ENCODE measurements at places on chromosomes 1 and 21.

- DNase-seq, result no peak
These were observed 83.4 kb upstream of the FMN2 start for GRCh38 chr1:240008298-240008697.

- no peak for DNase-seq
These were observed 31.6 kb downstream of the CDK18 start for GRCh38 chr1:205535866-205536758.

DNA sequence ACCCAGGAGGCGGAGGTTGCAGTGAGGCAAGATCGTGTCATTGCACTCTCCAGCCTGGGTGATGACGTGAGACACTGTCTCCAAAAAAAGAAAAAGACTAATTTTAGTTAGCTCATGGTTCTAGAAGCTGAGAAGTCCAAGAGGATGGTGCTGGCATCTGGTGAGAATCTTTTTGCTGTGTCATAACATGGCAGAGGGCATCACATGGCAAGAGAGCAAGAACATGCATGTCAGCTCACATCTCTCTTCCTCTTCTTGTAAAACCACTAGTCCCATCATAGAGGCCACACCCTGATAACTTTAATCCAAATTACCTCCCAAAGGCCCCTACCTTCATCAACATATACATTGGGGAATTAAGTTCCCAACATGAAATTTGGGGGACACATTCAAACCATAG lies 13.8 kb upstream of the CNN3 start:
- DNase-seq, result no peak

- peak; percentile 44 for DNase-seq
These were observed 885 bp downstream of the AHCYL1 start for GRCh38 chr1:109985247-109986053.

DNA sequence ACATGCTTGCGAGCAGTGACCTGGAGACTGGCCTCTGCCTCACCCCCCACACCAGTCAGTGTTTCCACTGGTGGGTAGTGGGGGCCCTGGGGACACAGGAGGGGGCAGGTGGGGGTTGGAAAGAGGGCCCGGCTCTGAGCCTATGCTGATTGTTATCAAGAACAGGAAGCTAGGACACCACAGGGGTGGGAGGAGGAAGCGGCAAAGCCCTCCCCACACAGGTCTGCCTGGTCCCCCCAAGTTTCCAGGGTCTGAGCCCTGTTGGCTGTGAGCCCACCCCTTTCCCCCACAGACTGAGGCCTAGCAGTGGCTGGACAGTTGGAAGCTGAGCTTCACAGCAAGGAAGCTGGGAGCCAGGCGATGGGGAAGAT lies 1.6 kb upstream of the PTPN7 start:
- DNase-seq, result no peak

DNA sequence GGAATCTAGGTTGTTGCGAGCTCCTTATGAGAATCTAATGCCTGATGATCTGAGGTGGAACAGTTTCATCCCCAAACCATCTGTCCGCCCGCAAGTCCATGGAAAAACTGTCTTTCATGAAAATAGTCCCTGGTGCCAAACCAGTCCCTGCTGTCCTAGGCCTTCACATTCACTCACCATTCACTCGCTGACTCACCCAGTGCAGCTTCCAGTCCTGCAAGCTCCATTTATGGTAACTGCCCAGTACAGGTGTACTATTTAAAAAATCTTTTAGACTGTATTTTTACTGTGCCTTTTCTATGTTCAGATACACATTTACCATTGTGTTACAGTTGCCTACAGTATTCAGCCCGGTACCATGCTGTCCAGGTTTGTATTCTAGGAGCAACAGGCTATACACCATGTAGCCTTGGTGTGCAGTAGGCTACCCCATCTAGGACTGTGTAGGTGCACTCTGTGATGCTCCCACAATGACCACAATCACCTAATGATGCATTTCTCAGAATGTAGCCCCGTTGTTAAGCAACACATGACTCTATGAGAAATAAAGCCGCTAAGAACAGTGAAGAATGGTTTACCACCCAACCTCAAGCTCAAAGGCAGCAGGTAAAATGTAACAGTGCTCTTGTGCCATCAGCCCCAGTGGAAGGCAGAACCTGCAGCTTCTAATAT lies 2.4 kb downstream of the ECHDC2 start:
- DNase-seq, result peak; percentile 19

DNA sequence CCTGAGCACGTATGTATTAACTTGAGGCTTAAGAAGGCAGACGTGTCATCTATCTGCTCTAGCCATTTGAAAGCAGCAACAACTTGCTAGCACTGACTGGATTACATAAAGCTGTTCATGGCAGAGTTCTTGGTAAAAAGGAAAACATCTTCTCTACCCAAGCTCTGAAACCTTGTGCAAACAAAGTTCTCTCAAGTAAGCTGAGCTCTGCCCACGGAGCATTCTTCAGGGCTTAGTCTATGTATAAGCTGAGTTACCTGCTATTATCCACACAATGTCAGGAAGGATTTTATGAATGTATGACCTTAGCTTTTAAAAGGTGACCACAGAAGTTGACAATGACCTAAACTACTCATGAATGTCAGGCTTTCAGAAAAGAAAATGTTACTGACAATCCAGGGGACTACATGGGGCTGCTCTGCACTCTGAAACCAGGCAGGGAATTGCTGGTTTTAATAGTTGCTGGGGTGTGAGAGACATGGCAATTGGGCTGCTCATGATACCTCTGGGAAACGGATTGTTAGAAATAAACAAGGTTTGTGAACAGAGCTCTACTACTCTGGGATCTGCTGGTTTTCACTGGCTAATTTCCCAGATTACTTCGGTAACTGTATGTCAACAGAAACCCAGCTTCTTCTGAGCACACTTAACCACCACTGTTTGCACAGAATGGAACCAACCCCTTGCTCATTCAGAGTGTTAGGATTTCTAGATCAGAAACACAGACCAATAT lies 29.6 kb upstream of the CCN1 start:
- peak; percentile 78 for DNase-seq

DNA sequence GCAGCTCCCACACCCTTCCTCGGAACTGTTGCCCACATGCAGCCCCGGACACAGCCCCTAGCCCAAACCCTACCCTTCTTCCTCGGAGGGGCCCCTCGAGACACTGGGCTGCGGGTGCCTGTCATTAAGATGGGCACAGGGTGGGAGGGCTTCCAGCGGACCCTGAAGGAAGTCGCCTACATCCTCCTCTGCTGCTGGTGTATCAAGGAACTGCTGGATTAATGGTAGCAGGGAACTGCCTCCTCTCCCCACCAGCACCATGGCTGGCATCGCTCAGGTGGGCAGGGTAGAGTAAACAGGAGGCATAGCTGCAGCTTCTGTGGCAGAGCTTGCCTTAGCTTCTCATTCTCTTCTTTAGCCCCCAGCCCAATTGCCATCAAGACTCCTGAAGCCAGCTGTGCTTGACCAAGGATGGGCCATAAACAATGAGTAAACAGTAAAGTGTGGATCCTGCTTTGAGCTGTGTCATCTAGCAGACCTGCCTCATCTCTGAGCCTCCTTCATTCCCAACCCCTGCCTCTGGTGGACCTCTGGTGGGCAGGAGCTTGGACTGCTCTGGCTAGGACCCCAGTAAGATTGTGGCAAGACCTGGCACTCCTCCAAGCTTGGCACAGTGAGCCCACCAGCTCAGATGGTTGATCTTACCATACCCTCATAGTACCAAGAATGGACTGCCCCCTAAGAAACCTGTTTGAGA lies at the start of gene LENEP:
Gene LENEP (plus strand): TSS at position 15 of the 697 bp plus-strand sequence. CDS start 22 bp downstream, at position 37.
- no peak for DNase-seq

DNA sequence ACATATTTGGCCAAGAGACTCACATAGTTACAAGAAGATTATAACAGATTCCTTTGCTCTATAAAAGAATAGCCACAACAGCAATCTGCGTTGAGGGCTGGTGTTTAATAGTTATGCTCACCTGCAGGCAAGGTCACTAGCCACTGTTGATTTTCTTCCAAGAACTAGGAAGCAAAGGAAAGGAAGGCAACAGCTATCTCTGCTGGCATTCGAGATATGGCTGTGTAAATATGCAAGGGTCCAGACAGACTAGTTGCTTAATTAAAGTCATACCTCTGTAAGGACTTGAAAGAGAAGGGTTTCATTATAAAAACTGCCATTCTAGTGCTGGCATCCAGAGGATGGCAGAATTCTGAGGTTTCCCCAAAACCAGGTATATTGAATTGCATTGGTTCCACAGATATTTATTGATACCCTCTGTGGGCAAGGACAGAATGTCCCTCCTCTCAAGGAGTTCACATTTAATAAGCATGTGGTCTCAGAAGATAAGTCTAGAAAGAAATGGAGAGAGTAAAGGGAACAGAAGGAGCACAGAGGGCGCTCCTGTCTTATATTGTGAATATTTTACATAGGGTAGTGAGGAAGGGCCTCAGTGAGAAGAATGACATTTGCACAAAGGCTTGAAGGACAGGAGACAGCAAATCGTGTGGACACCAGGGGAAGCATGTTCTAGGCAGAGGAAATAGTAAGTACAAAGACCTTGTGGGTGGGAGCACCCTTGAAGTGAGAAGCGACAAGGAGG lies 23.6 kb upstream of the PLEKHA6 start:
- no peak for DNase-seq

- no peak for DNase-seq
These were observed 17.7 kb upstream of the OBSCN start for GRCh38 chr1:228190182-228190581.

- peak; percentile 15 for DNase-seq
These were observed 43.7 kb downstream of the KIF21B start for GRCh38 chr1:200979574-200980451.

DNA sequence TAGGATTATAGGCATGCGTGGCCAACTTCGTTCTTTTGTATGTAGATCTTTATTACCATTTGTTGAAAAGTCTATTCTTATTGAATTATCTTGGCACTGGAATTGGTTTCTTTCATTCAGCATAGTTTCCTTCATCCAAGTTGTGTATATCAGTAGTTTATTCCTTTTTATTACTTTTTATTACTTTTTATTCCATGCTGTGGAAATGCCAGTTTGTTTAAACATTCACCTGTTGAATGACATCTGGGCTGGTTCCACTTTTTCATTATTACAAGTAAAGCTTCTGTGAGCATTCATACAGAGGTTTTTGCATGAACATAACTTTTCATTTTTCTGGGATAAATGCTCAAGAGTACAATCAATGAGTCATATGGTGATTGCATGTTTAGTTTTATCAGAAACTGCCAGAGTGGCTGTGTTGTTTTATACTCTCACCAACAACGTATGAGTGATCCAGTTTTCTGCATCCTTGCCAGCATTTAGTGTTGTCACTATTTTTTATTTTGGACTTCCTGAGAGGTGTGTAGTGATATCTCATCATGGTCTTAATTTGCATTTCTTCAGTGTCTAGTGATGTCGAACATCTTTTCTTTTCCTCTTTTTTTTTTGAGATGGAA lies 28.6 kb downstream of the PTPRU start:
- DNase-seq, result peak; percentile 85

- DNase-seq, result no peak
These were observed 383.5 kb downstream of the KCNH1 start for GRCh38 chr1:210750468-210750867.

DNA sequence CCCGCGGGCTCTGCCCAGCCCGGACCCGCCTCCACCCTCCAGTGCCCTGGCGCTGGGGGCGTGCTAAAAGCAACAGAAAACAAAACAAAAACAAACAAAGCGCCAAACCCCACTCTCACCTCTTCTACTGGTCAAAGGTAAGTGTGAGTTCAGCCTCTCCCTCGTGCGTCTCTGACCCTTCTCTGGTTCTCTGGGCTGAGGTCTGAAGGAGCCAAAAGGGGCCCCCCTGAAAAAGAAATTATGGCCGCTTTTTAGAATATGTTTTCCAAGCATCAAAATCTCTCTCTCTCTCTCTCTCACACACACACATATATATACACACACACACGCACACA lies 133.5 kb upstream of the DPYD start:
- no peak for DNase-seq

DNA sequence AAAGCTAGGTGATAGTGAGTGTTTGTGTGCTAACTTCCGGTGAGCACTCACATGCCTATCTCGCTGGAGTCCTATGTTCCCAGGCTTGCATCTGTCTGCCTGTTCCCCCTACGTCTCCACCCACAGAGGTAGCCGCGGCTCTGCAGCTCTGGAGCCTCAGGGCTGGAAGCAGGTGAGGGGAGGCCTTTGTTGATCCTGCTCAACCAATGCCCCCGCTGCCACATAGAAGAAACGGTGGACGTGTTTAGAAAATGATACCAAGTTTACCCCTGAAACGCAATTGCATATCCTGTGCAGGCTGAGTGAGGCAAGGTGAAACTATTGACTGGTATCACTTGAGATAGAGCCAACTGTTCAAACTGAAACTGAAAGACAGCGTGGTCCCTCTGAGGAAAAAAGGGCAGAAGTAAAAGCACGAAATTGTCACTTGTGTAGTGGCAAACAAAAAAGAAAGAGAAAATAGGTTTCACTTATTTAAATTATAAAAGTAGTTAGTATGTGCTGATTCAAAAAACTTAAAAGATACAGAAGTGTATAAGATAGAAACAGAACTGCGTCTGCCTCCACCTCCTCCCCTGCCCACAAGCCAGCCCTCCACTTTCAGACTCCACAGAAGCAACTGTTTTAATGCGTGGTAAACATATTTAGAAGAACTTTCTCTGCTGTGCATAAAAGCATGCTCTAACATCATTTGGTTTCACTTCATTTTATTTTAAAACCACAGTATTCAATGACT lies 38.6 kb upstream of the ETS2 start:
- DNase-seq, result no peak

GRCh38 chr1:46399307-46399706 lies 5.2 kb downstream of the FAAH start:
- DNase-seq, result no peak

DNA sequence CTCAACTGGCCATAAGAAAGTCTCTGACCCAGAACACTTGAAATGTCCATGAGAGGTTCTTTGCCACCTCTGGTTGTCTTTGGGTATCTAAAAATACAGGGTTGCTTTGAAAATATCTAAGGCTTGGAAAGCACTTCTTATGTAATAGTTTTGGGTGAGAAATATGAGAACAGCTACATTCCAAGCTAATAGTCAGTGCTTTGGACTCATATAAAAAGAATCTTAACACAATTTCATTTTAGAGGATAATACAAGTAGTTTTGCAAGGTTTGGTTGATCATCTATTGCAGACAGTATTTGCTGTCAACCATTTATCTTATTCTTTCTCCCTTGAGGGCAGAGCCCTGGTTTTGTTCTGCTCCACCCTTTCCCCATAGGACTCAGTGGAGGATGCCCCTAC lies 207.5 kb downstream of the KCNK2 start:
- DNase-seq, result peak; percentile 67

- peak; percentile 65 for DNase-seq
These were observed 169.2 kb downstream of the DHRS3 start for GRCh38 chr1:12448746-12449177.

- DNase-seq, result peak; percentile 93
These were observed 37.2 kb downstream of the ALG14 start for GRCh38 chr1:95035536-95035935.

GRCh38 chr1:34178072-34178471 lies 1.4 kb downstream of the C1orf94 start:
- DNase-seq, result peak; percentile 24

DNA sequence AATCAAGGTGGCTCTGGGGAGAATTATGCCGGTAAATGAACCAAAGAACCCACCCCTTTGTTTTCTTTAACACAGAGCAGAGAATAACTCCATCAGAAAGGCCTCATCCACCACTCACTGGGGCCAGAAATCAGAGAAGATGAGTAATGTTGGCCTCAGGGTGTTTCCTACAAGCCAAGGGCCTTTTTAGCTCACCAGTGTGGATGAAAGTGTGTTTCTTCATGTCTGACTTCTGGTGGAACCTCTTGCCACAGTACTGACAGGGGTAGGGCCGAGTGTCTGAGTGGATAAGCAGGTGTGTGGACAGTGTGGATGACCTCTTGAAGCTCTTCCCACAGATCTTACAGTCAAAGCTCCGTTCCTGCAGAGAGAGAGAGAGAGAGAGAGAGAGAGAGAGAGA lies 8.3 kb downstream of the GFI1 start:
- peak; percentile 46 for DNase-seq

Measured in GM23248 (cell line).